ENCODE measurements at places on chromosomes 4 and X.

DNA sequence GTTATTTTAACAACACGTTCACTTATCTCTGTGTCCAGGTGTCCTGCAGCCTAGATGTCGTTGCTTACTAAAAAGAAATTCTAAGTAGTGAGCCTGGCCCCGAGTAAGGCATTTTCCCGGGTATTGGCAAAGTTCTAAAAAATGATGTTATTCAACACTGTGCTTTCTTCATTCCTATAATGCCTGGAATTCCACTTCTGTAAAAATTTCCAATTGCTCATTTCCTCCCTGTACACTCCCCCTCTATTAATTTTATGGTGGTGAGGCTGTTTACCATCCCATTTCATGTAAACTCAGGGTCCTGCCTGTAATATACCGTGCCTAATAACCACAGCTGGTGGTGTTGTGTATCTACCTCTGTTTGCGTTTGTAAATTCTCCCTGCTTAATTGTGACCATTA is 14.2 kb downstream of the BST1 start:
- DNase-seq: no peak

DNA sequence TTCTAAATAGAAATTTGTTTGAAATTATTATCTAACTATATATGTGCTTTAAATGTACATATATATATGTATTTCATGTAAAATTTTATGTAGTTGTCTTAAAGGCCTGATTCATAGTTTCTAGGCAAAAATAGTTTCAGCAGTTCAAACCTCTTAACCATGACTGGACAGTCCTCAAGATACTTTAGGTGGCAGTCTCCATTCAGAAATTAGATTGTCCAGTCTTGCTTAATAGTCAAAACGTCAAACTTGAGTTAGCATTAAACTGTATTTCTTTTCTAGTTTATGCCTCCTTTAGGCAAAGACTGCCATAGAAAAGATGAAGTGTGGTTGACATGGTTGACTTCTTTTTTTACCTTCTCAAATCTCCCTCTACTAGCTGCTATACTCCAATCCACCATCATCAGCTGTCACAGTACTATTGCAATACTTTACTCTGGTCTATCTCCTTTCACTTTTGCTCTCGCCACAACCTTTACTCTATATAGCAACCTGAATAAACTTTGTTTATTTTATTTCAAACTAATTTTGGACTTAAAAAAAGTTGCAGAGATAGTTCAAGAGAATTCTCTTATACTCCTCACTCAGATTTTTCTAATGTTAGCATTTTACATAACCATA is 395.6 kb upstream of the DIPK2B start:
- DNase-seq: no peak

DNA sequence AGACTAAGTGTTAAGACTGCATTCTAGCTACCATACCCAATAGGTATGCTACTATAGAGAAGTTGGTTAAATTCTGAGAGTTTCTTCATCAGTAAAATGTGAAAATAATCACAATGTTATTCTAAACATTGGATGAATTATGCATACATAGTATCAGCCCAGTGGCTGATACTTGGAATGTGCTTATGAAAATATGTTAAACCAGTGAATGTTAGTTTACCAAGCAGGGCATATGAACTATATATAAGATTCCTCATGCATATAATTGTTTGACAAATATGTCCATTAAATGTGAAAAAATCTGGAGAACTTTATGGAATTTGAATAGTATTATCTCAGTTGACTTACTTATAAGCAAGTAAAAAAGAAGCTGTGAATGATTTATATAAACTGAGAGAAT is 296.1 kb downstream of the IL15 start:
- no peak for DNase-seq

- no peak for DNase-seq
Observed at GRCh38 chr4:84389406-84389805, 109.7 kb downstream of the NKX6-1 start.

- DNase-seq: no peak
Observed at GRCh38 chr4:123869286-123870215, 473.0 kb downstream of the SPRY1 start.

- no peak for DNase-seq
Observed at GRCh38 chr4:124337874-124338273, 374.7 kb downstream of the ANKRD50 start.

- peak; percentile 75 for DNase-seq
Observed at GRCh38 chr4:187236209-187236890, 512.7 kb upstream of the FAT1 start.

DNA sequence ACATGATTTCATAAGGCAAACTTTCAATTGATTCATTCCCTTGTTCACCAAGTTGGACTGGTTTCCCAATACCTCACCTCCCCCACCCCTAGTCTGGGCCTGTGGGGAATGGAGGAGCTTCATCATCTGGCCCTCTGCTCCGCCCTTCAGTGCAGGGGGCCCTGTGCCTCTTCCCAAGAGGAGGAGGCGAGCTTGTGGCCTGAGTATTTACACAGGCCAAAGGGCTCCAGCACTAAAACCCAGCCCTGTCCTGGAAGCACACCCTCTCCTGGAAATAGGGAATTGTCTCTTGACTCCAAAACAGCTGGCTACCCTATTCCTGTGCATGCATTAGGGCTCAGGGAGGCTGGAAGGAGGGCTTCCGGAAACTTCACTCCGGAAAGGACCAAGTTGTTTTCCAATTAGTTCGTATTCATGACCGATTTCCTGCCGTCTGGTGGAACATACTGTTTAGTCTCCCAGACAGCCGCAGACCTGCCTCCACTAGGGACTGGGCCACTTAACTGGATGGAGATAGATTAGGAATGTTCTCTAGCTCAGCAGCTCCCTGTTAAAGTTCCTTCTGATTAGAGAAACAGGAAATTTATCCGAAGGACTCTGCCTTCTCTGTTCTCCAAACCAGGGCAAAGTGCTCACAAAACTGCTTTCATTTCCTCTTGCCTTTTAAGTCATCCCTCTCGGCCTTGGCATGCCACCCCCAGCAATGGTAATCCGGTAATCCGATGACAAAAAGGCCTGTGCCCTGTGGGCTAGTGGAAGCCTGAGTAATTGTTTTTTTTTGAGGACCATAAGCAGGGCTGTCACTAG is 5.8 kb downstream of the SRPX2 start:
- peak; percentile 81 for DNase-seq

DNA sequence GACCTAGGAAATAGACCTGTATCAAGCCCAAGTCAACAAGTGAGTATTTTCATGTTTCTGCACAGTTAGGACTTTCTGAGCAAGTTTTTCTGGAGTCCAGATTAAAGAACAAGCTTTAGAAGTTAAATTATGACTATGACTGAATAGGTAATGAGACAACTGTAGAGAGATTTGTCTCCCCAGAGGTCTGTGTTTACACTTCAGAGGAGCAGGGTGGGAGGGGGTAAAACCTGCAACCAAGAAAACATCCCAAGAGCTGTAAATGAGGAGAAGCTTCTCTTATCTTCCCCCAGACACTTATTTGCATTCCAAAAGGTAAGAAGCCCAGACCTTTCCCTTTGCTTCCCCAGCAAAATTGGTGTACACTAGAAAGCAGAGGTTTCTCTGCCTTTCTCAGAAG is 22.1 kb upstream of the CEP135 start:
- no peak for DNase-seq

DNA sequence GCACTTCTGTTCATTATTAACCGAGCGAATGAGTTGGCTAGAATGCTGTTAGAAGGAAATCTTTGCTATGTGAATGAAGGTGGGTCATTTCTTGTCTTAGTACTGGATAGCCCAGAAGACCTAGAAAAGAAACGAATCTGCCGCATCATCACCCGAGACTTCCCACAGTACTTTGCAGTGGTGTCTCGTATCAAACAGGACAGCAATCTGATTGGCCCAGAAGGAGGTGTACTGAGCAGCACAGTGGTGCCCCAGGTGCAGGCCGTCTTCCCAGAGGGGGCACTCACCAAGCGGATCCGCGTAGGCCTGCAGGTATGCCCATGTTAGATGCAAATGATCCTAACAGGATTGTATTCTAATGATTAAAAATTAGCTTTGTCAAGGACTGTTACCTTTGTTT is 286.3 kb downstream of the ANK2 start:
- DNase-seq: no peak

DNA sequence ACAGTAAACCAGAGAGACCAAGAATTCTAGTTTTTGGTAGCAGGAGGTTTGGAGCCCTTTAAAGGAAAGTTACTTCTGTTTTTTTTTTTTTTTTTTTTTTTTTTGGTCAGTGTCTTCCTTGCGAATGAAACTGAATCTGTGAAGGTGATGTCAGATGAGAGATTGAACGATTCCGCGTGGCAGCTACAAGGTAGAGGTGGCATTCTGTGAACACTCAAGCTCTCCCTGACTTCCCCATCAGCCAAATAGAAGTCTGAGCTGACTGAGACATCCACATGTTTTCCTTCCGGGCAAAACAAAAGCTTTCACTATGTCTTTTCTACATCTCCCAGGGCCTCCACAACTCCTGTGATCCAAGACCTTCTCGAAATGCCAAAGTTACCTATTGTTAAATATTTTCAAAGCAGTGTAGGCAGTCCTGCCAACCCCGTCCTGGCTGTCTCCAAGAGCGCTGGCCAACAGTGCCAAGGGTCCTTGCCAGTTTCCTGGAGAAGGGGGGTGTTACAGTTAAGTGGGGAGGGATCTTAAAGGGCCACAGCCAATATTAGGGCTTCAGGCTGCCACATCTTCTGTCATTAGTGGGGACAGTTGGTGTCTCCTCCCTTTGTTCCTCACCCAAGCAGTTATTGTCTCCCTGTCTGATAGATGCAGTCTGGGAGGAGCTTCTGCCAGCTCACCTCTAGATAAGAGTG is 102.9 kb upstream of the SLC34A2 start:
- no peak for DNase-seq

DNA sequence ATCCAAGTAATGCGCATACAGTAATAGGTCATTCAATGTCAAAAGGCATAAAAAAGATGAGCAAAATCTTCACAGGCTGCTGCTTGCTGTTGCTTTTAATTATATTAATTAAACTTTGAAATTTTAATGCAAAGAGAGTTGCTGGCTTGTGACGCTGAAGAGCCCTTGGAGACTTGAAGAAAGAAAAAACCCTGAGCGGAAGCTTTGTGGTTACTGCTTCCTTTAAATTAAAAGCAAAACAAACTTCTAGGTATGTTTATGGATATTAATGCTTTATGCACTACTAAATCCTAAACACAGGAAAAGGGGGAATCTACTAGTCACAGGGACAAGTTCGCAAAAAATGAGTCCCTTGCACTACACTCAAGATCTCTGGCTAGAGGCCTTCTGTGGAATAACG is 166.7 kb downstream of the ANTXR2 start:
- DNase-seq: no peak

DNA sequence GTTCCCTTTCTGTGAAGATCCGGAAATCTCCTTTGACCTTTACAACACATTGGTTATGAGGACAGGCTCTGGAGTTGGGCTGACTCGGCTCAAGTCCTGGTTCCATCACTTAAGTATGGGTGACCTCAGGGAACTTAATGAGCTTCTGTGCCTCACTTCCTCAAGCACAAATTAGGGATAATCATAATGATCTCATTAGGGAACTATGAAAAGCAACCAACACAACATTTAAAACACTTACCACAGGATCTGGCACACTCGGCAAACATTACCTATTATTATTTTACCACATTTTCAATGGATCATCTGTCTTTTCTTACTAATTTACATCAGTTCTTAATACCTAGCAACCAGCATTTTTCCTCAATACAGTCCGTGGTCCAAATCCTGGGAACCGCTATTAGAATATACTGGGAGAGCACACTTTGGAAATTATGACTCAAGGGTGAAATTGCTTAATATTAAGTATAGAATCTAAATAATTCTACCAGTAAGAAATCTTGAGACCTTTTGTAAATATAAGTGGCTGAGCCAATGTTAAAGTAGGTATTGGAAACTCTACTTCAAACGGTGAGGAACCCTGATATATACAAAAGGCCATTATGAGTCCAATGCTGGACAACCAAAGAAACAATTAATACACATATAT is 19.6 kb downstream of the ADGRA3 start:
- no peak for DNase-seq

DNA sequence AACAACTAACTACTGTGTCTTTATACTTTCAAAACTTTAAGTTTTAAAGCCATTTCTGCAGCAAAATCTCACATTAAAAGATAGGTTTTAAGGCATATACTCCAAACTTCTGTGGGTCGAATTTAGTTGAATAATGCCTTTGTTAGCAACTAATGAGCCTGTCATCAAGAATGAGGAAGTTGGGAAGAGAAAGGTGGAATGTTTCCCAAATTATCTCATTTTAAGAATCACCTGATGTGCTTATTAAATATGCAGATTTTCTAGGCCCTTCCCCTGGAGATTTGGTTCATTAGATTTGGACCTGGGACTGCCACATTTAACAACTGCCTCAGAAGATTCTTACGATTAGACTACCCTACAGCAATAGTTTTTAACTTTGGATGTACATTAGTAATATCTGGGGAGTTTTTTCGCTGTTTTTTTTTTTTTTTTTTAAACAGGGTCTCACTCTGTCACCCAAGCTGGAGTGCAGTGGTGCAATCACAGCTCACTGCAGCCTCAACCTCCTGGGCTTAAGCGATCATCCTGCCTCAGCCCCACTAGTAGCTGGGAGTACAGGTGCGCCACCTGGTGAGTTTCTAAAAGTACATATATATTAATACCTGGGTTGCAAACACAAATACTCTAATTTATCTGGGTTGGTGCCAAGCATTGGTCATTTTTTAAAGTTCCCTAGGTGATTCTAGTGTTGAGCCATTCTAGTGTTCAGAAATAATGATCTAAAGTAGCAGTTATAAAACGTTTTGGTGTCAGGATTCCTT is 16.1 kb upstream of the TASL start:
- DNase-seq: no peak

DNA sequence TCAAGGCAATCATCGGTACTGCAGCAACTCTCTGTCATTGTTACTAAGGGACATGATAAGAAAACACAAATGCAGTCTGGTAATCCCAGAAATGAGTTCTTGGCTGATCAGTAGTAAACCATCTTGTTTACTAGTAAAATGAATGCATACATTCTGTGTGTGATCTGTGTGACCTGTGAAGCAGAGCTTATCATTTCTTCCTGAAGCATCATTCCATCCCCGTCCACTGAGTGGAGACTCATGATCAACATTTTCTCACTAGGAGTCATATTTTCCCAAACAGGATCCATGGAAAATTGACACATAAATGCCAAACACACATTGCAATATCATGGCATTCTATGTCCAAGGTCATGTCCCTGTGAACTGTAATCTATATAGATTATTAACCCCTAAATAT is 226.1 kb downstream of the ANKRD50 start:
- no peak for DNase-seq

GRCh38 chrX:39222346-39223113 is 421.3 kb downstream of the MID1IP1 start:
- DNase-seq: no peak

DNA sequence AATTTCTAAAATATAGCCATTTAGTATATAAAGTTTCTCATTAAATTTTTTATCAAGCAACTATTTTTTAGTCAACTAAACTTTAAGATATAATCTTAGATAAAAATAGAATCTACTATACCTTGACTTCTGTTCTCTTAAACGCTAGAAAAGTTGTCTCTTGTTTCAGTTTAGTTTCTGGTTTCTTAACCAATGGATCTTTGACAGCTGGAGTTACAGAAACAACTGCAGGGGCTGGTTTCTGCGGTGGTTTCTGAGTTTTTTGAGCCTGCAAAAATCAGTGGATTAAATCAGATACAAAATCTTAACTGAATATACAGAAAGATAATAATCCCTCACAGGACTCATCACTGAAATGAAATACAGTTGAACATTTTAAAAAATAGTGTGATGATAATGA is 21.9 kb downstream of the INTS12 start:
- DNase-seq: no peak
